Esophagus squamous epithelium (tissue), 5 donors: ENCODE measurements at places on chromosomes 7 and 10.

GRCh38 chr7:22801912-22802311, 20.7 kb downstream of the TOMM7 start:
- DNase-seq: no peak

DNA sequence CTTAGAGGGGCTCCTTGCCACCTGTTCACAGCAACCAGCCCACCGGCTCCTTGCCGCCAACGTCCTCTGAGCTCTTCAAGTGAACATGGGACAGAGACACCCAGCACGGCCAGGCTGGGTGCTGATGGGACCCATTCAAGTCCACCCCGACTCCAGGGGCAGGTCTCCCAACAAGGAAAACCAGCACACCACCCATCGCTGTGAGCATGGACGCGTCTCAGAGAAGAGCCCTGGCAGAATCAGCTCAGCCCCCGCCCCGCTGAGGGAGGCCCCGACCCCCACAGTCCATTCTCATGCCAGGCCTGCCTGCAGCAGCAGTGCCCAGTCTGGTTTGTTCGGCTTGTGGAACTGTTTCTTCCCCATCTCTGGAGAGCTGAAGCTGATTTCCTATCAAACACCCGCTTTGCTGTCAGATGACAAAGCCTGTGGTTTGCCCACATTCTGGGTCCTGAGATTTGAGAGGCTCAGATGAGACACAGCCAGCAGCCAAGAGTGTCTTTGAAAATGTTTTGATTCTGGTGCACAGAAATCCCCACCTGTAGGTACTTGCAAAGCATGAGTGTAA, 216.6 kb downstream of the ZMYND11 start:
- DNase-seq: no peak

- no peak for DNase-seq
Measured at GRCh38 chr10:6200734-6201515, 1.8 kb upstream of the PFKFB3 start.

DNA sequence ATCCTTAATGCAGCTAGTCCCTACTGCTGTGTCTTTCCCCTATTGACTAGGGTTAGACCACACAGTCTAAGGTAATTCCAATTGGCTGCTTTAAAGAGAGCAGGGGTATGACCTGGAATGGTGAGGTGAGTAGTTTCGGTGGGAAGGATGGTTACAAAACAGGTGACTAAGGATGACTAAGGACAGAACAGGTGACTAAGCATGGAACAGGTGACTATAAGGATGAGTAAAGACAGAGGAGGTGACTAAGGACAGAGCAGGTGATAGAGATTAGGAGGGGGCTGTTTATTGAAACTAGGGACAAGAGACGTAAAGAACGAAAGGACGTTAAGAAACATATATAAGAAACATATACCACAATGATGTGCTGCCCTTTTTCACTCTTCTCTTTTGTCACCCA, 145.1 kb upstream of the TMEM106B start:
- no peak for DNase-seq

DNA sequence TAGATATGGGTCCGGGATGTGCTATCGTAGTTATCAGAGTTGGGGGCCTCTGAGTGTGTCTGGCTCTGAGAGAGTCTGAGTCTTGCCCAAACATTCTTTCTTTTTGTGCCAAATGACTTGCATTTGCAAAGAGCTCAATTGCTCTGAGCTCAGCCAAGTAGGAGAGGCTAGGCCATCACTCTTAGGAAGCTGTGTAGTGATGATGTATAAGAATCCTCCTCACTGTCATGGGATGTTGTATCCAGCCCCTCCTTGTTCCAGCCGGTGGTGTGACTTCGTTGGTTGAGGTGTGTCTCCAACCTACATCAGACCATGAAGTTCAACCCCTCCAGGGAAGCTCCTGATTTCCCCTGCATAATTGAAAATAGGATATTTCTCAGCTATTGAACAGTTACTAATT, 97.5 kb upstream of the NPS start:
- DNase-seq: no peak

DNA sequence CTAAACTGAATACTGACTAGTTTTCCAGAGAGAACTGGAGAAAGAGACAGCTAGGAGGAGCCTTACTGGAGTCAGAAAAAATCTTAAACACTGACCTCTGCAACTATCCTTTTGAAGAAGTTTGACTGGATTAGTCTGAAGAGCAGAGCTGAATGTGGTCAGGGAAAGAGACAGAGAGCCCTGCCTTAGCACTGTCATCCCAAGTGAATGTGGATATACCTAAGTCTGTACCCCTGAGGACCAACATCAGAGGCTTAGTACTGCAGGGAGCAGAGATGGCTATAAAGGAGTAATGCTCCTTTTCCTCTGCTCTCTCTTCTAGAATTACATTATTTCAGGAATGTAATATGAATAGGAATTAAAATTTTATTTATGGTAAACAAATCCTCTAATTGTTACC, 69.8 kb upstream of the TMEM140 start:
- DNase-seq: no peak

DNA sequence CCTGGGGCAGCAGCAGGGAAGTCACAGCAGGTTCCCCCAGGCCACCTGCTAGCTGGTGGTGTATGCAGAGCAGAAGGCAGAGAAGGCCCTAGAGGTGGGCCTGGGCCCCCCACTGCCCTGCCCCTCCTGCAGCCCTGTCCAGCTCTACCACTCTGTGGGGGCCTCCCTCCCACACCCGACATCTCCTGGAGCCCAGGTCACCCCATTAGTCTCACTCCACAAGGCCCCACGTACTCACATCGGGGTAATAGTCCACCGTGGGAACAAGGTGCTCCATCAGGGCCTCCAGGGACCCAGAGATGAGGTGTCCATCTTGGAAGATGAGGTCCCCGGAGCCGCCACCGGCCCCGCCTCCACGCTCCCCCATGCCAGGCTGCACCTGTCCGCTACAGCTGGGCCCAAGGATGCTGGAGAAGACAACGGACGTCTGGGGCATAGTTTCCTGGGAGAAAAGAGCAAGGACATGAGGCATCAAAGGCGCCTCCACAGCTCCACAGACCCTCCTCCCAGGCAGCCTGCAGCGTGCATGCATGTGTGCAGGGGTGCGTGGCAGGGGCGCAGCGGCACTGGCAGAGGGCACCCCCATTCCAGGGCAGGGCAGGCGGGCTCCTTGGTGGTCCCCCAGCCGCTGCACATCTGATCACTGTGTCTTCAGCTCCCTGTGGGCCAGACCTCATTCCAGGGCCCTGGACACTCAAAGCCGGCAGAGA, 61.0 kb downstream of the RASGEF1A start:
- no peak for DNase-seq
